Activated CD4-positive, alpha-beta T cell treated with anti-CD3 and anti-CD28 coated beads, Interleukin-2, amount 10 ng/mL, durations not matched to agents 7 days and 5 days (primary cell): ENCODE measurements at places on chromosomes 11 and 22.
A peak's percentile ranks its signal among the peaks of the same experiment; 100 is the strongest.

DNA sequence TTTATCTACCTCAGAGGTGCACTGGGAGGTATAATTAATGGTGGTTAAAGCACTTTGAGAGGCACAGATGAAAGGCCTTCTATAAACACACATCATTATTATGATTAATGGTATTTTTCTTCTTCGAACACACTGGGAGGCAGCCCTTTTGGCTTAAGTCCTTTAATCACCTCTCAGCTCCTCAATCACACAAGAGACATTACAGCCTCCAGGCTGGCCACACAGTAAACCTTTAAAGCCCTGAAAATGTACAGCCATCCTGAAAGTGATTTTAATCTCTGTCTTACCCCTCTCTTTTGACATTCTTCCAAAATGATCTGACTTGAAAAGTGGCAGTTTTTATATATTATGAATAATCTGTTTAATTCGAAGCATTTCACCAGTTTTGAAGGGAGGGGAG lies 54.3 kb upstream of the VSTM5 start:
- no peak for DNase-seq

- no peak for DNase-seq
Observed at GRCh38 chr11:67615728-67616430, 9.1 kb downstream of the NDUFV1 start.

DNA sequence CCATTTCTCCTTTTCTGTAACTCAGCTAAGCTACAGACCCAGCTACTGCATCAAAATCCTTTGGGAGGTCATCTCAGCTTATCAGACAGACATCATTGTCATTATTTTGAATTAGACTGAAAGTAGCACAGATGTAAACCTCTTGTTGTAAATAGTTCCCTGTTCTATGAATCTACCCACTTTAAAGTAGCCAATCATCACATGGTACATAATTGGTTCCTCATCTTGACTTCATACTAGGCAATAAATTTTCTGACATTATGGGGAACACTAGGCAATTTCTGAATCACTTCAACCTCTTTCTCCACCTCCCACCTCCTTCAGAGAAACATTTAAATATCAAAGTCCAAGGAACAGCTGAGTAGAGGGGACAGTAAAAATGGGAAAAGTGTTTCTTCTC lies 47.9 kb downstream of the MPPED2 start:
- DNase-seq: no peak

DNA sequence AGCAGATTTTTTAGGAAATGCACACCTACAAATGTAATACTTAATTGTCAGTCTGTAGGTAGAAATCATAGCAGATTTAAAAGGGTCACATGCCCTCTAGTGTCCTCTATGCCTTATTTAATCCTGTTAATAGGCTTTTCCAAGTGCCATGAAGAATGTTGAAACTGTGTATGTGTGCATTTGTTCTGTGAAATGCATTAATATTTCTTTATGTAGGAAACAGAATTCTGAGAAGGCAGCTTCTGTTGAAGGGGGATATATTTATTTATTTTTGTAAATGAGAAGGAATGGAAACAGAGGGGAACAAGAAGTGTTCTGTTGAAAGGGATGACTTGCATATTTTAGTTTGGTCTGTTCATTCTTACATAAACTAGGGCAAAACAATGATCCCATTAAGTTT lies 51.0 kb downstream of the SVIP start:
- DNase-seq: no peak

- DNase-seq: no peak
Observed at GRCh38 chr11:26323837-26324236, 8.1 kb upstream of the ANO3 start.

DNA sequence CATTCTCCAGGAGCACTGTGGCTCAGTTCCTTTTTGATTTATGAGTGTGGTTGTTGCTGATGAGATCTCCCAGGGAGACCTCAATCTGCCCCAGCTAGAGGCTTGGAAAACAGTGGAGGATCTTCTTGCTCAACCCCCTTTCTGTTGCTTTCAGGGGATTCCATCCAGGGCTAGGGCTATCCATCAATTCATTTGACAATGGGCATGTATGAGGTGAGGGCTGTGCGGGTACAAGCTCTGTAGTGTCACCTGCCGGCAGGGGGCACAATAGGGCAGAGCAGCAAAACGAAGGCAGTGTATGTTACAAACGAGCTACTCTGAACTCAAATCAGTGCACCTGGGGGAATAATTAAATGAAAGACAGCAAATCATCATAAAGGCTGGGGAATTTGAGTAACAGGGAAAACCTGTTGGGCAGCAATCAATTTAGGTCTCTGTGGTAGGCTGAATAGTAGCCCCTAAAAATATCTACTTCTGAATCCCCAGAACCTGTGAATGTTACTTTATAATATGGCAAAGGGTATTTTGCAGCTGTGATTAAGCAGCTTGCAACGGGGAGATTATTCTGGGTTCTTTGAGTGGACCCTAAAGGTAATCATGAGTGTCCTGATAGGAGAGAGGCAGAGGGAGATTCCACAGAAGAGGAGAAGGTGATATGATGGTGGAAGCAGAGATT lies 170.3 kb upstream of the ZBED5 start:
- peak; percentile 83 for DNase-seq

- no peak for DNase-seq
Observed at GRCh38 chr11:94794287-94795168, 26.4 kb downstream of the AMOTL1 start.

- no peak for DNase-seq
Observed at GRCh38 chr11:92329646-92330045, 105.0 kb downstream of the FAT3 start.

- DNase-seq: no peak
Observed at GRCh38 chr22:27296091-27296675, 505.4 kb downstream of the MN1 start.

GRCh38 chr11:19027829-19028595 lies 32.5 kb downstream of the MRGPRX2 start:
- no peak for DNase-seq

DNA sequence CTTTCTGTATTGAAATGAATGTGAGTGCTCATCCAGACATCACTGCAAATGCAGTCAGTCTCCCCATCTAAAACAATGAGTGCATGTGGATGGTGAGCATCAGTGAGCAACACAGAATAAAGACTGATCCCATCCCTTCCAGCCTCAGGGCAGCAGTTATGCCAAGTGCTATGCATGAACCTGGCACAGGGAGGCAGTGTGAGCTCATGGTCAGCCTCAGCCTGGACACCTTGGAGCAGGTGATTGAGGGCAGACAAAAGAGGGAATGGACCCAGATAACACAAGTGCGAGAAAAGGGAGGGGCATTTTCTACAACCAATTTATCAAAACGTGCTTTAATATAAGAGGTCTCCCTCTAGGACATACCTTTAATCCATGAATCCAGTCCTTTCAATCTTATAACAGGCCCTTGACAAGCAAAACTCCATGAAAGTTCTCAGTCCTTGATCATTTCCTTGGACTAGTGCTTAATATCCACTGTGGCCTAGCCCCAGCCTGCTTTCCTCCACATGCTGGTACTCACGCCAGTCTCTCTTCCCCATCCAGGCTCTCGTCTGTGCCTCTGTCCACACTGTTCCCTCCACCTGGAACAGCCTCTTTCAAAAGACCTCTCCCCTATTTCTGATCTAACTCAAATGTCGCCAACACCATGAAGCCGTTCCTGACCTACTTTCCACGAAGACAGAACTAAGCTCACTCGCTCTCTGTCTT lies 50.5 kb upstream of the LRRC55 start:
- no peak for DNase-seq

GRCh38 chr22:44600207-44600785 lies 101.7 kb upstream of the PRR5 start:
- DNase-seq: no peak

DNA sequence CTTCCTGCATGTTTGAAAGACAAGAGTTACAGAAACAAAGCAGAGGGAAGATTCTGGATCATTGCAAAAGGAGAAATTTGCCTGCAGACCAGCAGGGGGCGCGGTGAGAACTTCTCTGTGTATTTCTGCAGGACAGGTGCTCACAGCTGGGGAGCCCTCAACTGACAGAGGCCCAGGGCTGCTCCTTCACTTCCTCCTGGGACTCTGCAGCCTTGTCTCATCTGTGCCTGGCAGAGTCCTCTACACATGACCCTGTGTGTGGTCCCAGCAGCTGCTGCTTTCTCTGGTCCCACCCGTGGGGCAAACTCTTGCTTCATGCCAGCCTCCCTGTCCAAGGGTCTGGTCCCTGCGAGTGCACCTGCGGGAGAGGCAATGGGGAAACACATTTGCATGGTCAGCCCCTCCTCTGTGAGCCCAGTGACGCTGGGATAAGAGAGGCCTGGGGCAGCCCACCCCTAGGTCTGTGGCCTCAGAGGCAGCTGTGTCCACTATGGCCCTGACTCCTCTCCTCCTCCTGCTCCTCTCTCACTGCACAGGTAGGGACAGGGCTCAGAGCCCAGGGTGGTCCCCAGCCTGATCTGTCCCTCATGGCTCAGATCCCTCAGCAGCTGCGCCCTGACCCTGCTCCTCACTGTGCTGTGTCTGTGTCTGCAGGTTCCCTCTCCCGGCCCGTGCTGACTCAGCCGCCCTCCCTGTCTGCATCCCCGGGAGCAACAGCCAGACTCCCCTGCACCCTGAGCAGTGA lies 43.2 kb upstream of the VPREB1 start:
- peak; percentile 80 for DNase-seq

DNA sequence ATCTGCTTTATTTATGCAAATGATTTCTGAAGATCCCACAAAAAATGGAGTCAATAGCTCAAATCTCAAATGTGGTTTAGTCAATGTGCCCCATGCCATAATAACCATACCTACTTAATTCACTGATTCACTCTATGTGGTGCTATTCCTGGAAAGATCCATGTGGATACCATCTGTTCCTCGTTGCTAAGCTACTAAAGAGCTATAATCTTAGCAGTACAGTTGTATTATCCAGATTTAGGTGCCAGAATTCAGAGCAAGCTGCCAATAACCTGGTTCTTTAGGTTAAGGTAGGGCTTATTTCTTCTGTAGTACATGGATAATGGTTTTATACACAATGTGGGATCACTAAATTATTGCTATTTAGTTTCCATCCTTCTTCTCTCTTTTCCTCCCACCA lies 974.7 kb upstream of the CCDC90B start:
- no peak for DNase-seq

DNA sequence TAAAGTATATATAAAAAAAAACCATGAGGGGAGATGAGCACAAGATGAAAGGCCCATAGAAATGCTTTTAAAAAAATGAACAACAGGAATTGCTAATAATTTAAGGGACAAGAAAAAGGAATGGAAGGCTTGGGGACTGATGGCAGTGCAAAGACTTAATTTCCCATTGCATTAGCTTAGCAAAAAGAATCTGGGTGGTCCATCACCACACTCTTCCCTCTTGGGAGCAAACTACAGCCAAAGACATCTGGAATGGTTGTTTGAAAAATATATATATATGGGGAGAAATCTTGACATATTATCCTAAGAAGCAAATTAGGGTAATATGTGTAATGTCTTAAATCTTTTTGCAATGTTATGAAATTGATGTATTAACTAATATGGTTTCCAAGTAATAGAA lies 727.1 kb downstream of the METTL15 start:
- no peak for DNase-seq

- DNase-seq: no peak
Observed at GRCh38 chr11:117921893-117922292, 7.3 kb downstream of the TMPRSS13 start.

DNA sequence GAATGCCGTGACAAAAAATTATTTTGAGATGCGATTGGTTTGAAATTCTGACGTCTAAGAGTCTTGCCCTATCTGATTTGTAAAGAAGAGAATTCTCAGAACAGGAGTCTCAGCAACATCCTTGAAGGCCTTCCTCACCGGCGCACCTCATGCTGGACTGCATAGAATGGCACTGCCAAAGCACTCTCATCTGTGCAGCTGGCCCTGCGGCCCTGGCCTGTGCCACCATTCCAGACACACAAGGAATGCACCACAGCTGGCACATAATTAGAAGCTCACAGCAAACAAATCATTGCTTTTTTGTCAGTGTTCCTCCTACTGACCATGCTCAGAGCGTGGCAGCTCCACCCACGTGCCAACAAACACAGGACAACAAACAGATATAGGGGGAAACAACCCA lies 166.0 kb downstream of the KIRREL3 start:
- DNase-seq: no peak

- no peak for DNase-seq
Observed at GRCh38 chr22:29266564-29267461, 968 bp downstream of the RHBDD3 start.

DNA sequence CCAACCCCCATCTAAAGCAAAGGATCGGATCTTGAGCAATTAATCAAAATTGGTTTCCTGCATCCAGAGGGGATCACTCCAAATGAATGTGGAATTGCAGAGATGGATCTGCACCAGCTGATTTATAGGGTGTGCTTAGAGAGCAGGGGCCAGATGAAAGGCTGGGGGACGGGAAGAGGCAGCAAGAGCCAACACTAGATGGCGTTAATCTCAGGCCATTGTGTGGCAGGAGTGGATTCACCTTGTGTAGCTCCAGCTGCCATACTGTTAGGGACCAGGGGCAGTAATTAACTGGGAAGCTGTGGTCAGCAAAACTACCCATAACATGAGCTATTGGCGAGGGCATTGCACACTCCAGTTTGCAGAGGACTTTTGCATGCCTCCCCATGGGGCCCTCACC lies 35.6 kb downstream of the SERPINH1 start:
- DNase-seq: no peak

- DNase-seq: no peak
Observed at GRCh38 chr11:16738947-16739815, 734 bp downstream of the C11orf58 start.

DNA sequence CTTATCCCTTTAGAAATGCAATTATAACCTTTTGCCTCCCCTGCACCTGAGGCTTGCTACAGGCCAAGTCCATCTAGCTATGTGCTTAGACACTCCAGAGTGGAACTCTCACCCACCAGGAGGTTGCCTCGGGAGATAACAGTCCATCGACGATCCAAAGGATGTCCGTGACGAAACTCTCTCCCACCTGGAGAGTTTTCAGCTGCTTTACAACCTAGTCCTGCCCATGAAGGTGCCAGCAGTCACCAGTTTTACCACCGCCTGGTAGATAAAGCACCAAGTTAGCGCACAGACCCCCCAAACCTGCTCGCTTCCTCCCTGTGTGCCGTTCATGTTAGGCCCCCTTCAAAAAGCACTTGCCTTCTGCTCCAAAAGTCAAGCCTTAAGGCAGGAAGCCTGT lies 53.1 kb upstream of the SHISAL1 start:
- DNase-seq: no peak

DNA sequence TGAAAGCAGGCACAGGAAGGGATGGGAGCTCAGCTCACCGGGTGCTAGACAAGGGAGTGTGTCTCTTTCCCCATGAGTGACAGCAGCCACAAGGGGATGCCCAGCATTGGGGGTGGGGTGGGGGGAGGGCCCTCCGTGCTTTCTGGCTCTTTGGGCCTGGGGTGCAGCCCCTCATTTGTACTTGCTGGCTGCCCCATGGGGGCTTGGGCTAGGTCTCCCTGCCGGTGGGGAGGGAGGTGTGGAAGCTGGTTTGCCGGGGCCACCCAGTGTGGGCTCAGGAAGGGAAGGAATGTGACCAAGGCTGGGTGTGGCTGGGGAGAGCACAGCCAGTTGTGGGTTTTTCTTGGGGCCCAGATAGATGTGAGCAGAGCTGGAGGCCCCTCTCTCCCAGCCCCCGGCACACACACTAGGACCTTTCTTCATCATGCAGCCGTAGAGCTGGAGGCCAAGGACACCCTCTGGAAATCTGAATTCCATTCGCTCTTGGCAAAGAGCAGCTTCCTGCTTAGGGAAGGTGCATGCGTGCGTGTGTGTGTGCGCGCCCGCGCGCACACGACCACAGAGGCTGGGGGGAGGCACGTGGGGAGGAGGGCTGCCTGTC lies 25.8 kb downstream of the KCNQ1OT1 start:
- no peak for DNase-seq

GRCh38 chr11:70497536-70498075 lies 99.3 kb downstream of the CTTN start:
- no peak for DNase-seq
